Gastroesophageal sphincter (tissue), 4 donors: ENCODE measurements at places on chromosomes 5 and 9. TPM values are rescaled to one million over a fixed set of nuclear protein-coding genes. Genes with fewer than 3 reads are reported as not detected.

GRCh38 chr5:57190593-57190992 lies 16.7 kb downstream of the GPBP1 start:
- no peak for ATAC-seq

- ATAC-seq = no peak
These were observed 74.5 kb downstream of the F2RL2 start for GRCh38 chr5:76548525-76549229.

GRCh38 chr9:91681461-91682305 lies 258.1 kb upstream of the NFIL3 start:
- ATAC-seq = peak; percentile 79

- no peak for ATAC-seq
These were observed 14.8 kb upstream of the EXOC3 start for GRCh38 chr5:428219-428618.

DNA sequence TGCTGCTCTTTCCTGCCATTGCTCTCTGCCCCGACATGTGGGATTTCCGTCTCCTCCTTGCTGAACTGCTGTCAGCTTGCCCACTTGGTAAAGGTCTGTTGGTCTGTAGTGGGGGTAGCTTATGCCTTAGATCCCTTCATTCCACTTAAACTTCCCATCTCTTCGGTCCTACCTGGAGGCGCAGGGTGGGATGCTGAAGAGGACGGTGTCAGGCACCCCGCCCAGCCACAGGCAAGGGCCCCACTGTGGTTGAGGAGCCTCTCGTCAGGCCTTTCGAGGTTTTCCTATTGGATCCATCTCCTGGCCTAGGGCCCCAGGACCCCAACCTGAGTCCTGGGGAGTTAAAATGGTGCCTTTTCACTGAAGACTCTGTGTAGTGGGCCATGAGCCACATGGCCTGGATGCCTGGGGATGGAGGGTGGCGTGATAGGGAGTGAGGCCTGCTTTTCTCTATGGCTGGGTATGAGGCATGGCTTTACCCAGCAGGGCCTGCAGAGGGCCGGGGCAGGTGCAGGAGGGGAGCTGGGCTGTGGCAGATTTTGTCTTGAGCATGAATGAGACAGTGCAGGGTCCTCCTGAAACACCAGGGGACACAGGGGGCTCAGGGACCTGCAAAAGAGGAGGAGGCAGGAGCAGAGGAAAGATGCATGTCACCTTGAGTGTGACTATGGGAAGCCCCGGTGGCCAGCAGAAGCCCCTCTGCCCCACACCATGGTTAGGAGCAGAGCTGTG lies 25.8 kb upstream of the RNF130 start:
- no peak for ATAC-seq

DNA sequence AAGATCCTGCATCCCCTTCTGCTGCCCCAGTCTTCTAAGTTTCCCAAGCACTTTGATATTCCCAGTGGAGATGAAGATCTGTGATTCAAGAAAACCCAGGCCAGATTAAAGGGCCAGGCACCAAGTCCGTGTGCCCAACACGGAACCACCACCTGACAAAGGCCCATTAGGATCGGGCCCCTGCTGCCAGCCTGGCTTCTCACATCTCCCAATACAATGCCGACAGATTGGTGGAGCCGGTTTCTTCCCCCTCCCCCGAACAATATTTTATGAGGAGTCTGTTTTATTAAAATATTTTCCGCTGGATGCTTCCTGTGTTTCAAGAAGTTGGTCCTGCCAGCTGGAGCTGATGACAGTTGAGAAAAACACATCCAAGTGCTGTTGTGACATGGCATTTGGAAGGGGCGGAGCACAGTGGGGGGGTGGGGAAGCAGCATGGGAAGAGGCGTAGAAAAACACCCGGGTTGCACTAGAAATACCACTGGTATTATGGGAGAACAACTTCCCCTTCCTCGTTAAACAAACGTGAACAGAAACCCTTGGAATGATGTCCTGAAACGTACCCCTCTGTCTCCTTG lies 45.0 kb downstream of the CRB2 start:
- ATAC-seq = no peak

GRCh38 chr9:107336718-107337360 lies 53.8 kb downstream of the RAD23B start:
- no peak for ATAC-seq

- peak; percentile 70 for ATAC-seq
These were observed 26.1 kb downstream of the IDNK start for GRCh38 chr9:83649080-83649479.

GRCh38 chr9:129687391-129687790 lies 21.9 kb downstream of the PRRX2 start:
- ATAC-seq = no peak

DNA sequence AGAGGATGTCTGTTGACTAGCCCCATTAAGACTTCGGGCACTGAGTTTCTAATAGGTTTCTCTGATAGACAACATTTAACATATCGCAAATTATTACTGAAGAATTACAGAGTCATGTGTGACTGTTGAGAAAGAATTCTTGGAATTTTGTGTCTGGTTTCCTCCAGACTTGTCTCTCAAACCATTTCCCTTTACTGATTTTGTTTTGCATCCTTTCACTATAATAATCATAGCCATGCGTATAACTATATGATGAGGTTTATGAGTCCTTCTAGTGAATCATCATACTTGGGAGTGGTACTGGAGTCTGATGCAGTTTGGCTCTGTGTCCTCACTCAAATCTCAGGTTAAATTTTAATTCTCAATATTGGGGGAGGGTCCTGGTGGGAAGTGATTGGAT lies 27.0 kb downstream of the ZNF169 start:
- ATAC-seq = no peak

GRCh38 chr9:131190191-131190590 lies 64.8 kb downstream of the NUP214 start:
- no peak for ATAC-seq

DNA sequence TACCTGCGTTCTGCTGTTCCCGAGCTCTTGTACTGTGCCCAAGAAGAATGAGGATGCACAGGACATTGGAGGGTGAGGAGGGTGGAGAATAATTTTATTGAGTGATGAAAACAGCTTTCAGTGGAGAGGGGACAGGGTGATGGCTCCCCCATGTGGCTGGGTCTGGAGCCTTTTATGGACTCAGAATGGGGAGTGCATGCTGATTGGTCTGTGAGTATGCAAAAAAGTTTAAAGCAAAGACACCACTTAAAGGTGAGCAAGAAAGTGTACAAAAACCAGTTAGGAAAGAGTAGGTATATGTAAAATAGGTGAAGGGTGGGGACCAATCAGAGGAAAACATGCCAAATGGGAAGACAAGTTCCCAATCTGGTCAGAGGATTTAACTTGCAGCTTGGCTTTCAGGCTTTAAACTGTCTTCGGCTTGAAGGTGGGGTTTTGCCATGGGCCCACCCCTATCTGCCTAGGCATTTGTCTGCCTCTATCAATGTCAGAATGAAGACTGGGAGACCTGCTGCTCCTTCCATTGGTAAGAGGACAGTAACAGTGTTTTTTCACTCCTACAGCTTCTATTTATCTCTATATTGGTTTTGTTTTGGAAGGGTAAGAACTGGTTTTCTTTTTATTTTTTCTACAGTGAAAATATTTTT lies 118.0 kb upstream of the RAI14 start:
- ATAC-seq = no peak

DNA sequence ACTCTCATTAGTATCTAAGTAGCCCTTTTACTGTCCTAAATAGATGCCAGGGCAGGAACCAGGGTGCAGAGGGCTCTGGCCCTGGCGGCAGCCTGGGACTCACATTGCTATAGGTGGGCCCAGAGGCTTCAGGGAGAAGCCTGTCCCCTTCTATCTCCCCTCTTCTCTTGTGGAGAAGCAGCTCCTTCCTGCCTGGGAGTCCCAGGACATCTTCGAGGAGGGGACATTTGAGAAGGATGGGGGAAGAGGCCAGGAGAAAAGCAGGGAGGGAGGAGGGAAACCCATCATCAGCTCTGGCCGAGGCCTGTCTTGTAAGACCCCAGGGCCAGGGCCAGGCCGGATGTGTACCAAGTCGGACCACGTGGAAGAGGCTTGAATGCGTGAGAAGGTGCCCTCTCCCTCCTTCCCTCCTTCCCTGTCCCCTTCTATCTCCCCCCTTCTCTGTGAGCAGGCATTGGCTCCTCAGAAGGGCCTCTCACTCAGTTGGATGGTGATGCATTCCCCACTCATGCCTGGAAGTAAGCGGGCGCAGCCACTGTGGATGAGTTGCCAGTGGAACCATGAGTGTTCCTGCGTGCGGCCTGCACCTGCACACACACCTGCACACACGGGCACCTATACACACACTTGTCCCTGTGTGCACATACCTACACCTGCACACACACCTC lies 20.7 kb upstream of the LPCAT1 start:
- no peak for ATAC-seq

GRCh38 chr9:75707191-75707590 lies 183.3 kb upstream of the PCSK5 start:
- ATAC-seq = no peak

DNA sequence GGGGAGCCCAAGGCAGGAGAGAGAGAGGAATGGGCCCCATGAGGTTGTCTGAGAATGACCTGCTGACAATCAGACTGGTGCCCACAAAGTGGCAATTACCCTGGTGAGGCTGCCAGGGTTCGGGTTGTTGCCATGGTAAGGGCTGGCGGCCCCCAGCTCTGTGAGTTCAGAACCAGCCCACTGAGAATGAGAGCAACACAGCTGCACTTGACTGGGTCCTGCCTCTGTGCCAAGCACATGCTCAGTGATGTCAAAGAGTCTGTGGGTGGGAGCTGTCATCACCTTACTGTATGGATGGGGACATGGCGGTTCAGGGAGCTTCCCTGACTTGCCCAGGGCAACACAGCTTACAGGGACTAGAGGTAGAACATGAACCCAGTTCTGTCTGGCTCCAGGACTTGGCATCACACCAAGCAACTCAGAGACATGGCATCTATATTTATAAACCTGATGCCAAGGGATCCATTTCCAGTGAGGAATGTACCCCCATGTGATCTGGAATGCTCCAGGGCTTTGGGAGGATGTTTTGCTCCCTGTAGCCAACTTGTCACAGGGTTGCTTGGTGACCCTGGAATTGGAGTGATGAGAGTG lies 38.2 kb upstream of the TEX48 start:
- ATAC-seq = no peak

- ATAC-seq = no peak
These were observed 158.3 kb downstream of the TSSK1B start for GRCh38 chr5:113276493-113276892.

GRCh38 chr5:57989378-57989777 lies 470.5 kb downstream of the PLK2 start:
- no peak for ATAC-seq

- ATAC-seq = no peak
These were observed 35.6 kb downstream of the TLR4 start for GRCh38 chr9:117739624-117740347.

ARL10 gene
- 23.3 TPM for total RNA-seq

TNFSF8 gene
- total RNA-seq = 2.1 TPM

PCDHA5 gene
- total RNA-seq = 0.27 TPM

ORM2 gene
- total RNA-seq = not detected

FIBCD1 gene
- not detected for total RNA-seq

DMGDH gene
- total RNA-seq = 4.8 TPM

PDCD1LG2 gene
- 2.2 TPM for total RNA-seq

FOXD4 gene
- total RNA-seq = 0.89 TPM
